ENCODE measurements at places on chromosomes 4 and X.

DNA sequence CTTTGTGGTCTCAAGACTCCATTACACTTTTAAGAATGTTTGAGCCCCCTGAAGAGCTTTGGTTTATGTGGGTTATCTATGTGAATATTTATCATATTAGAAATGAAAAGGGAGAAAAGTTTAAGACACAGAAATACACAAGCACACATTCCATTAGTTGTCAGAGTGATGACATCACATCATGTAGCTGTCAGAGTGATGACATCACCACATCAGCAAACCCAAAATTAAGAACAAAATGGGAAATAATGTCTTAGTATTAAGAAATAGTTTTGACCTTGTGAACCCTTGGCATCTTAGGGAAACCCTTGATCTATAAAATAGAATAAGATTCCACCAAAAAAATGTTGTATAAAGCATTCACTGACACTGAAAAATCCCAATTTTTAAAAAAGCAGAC, 195.9 kb downstream of the TSPAN5 start:
- no peak for DNase-seq

DNA sequence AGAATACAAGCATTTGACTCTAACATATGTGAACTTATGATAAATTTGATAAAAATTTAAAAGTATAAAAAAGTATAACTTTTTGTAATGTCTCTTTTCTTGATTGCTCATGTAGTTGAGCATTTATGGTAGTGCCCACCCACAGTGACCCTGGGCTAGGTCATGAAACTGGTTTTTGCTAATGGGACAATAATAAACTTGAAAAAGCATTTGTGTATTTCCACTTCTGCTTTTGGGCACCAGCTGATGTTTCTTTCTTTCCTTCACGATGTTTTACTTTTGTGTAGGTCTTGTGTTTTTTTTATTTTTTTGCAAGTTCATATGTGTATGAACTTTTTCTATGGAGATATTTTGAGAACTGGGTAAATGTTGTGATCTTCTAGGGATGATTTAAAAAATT, 313.1 kb downstream of the CBLL2 start:
- DNase-seq = no peak

- no peak for DNase-seq
Measured at GRCh38 chrX:30364229-30364628, 55.0 kb upstream of the NR0B1 start.

- DNase-seq = no peak
Measured at GRCh38 chrX:1341545-1342184, 5.1 kb downstream of the IL3RA start.

DNA sequence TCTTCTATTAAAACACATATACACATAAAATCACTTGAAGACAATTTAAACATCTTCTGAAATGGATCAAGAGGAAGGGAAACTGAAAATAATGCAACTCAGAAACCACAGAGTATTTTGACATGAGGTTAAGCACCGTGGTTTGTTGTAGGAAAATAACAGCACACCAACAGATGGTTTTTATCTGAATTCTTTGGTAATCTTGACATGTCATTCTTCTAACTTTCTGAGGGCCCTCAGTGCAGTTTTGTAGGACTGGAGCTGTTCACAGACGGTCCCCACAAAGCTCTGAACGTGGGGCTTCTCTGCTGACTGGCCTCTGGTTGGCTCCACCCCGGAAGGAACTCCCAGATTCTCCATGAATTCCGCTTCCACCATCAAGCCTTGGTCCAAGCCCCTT, 16.0 kb upstream of the TLR8 start:
- no peak for DNase-seq

DNA sequence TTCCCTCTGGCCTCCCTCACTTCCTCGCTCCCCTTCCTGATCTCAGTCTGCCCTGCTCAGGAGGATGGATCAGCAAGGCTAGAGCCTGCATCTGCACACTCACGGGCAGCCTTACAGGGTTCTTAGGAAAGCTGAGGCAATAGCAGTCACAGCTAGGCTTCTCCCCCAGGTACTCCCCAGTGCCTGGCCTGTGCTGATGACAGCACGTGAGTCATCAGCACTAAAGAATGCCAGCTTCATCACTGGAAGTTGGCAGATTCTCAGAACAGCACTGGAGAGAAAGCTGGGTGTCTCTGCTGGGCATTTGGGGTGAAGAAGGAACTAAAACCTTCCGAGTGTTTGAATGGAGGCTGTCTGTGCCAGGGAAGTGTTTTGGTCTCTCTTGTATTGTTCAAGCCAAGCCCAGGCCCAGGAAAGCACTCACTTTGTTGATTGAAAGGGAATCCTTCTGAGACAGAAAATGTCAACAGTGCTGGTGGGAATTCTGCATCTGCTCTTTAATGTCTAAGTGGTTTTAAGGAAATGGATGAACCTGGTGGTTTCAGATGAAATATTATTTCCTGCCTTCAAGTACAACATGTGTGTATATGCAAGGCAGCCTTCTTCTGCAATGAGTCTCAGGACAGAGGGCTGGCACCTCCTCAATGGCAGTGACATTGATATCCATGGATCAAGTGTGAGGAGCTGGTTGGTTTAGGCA, 73.0 kb upstream of the SCOC start:
- no peak for DNase-seq

DNA sequence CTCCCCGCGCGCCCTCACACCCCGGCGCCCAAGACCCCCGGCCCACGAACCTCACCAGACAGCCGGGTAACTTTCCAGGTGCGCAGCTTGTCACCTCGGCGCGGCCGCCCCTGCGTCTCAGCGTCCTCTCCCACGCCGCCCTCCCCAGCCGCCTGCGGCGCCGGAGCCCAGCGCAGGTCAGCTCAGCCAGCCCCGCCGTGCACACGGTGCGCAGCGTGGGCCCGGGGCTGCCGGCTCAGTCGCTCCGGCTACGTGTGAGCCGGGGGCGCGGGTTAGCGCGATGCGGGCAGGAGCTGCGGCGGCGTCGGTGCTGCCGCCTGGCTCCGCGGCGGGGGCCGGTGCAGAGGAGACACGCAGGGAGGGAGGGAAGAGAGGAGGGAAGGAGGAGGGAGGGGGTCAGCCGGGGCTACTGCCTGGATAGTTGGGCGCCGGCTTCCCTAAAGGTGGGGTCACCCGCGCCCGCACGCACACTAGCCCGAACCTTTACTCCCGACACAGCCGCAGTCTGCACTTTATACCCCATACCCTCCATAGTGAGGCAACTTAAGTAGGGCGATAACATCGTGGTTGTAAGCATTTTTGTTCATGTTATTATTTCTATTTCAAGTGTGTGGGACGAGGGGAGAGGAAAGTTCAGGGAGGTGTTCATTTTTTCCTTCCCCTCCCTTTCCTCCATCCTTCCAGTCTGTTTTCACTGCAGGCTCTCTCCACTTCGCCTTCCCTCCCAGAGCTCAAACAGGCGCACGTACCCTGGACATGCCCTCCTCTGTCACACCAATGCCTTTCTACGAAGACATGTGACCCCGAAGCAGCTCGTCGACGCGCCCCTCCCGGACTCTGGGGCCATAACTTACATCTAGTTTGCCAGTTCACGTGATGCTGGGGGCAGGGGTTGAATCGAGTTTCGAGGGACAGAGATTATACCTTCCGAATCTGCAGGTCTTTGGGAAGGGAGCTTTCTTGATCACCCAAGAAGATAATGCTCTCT, at the start of gene PRKG2:
Gene PRKG2 (minus strand): TSS at position 342 of the 988 bp plus-strand sequence. CDS start 10,175 bp downstream, outside the sequence.
- DNase-seq = no peak

DNA sequence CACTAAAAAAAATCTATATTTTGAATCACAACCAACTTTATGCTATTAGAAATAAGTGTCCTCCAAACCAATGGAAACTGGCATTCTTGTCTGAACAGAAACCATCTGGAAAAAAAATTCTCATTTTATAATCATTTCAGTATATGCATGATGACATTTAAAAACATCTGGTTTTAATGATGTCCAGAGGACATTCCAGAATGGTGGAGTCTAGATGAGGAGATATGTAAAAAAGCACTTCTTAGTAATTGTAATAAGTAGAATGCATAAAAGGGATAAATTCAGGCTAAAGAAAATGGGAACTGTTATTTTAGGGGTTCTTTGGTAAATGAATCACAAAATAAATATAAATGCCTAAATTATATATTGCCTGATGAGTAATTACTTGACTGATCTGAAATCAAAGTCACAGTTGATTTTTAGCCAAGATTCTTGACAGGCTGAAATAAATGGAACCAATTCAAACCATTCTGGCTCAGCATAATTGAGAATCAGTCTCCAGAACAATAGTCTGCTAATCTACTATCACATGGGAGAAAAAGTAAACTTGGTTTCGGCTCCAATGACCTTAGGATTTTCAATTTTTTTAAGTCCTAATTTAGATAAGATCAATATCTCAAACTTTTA, 636.6 kb downstream of the FAT4 start:
- DNase-seq = no peak

- DNase-seq = no peak
Measured at GRCh38 chrX:129058405-129058804, 464.9 kb downstream of the SMARCA1 start.

GRCh38 chrX:43655151-43656004, 721 bp upstream of the MAOA start:
- no peak for DNase-seq

DNA sequence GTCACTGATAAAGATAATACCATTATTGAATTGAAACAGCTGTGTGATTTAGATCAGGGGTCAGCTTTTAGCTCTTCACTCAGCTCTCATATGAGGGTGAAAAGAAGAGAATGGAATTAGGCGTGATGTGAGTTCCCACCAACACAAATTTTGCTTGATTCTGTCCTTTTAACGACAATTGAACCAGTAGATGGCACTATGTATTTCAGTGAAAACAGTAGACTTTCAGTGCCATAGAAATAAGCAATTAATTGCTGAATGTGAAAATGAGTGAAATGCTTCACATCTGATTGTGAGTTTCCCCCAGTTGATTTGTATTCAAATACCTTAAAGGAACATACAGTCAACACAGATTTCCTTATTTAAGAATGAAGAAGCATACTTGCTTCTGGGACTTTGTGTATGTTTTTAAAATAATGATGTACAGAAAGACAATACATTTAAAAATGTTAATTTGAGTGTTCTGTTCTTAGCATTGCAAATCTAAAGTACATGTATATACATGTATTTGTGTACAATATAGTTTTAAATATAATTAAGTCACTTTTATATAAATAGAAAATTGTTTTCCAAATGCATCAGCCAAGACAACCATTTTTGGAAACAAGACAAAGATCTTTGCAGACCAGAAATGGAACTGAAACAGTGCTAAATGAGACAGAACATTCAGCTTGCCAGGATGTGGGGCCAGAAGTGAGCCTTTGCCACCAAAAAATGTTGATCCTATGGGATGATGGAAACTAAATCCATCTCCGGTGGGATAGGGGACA, 178.8 kb downstream of the SNCA start:
- DNase-seq = no peak

GRCh38 chr4:165767671-165768070, 105.4 kb upstream of the TLL1 start:
- DNase-seq = no peak

DNA sequence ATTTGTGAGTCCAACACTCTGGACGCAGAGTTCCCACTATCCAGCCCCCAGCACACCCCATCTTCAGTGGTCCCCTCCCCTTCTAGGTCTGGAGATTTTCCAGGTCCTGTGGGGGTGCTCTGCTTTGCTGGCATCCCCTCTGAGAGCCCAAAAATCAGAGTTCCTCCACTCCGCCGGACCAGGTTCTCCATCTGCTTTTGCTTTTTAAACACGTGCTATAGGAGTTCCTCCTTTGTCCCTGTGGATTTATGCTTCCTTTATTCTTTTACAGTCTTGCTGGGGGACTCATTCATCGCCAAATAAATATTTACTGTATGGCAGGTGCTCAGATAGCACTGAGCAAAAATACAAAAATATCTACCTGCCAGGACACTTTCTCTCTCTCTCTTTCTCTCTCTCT, 324.7 kb downstream of the STK32B start:
- no peak for DNase-seq

DNA sequence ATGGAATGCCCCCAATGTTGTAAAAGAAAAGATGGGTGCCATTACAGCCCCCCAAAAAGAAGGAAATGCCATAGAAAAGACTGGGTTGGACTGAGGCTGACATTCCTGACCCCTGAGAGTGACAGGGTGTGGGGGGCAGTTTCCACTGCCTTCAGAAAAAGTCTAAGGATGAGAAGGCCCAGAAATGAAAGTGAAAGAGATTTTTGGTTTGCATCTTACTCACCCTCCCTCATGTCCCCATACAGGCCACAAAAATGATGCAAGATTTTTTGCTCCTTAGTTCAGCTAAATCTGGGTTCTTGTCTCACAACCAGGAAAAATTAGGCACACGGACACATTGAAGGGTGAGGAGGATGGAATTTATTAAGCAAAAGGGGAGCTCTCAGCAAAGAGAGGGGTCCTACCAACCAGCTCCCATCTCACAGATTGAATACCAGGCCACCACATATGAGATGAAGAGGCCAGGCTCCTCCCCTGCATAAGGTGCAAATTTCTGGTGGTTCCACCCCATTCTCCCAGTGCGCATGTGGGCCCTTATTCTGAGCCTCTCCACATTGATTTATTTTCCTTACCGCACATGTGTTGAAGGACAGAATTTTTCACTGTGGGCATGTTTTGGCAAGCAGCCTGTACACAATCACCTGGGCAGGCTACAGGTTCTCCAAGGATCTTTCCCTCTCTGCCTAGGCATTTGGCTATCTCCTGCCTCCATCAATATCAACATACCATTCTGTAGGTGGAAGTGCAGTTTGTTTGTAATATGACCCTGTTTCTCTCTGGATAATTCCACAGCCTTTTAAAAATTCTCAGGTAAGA, 18.8 kb downstream of the PPP4R3C start:
- no peak for DNase-seq

- DNase-seq = no peak
Measured at GRCh38 chr4:56048383-56048701, 99.6 kb downstream of the CEP135 start.

GRCh38 chr4:83618431-83618830, 82.5 kb downstream of the GPAT3 start:
- peak; percentile 16 for DNase-seq

GRCh38 chrX:9644335-9644734, 121.3 kb downstream of the GPR143 start:
- DNase-seq = no peak

GRCh38 chrX:122625239-122625638, 558.8 kb upstream of the GRIA3 start:
- no peak for DNase-seq

- DNase-seq = no peak
Measured at GRCh38 chr4:72357908-72358307, 211.1 kb downstream of the ADAMTS3 start.

GRCh38 chr4:82905205-82905604, 4.7 kb downstream of the THAP9 start:
- DNase-seq = no peak

GRCh38 chr4:6561173-6561516, 13.8 kb upstream of the MAN2B2 start:
- no peak for DNase-seq

DNA sequence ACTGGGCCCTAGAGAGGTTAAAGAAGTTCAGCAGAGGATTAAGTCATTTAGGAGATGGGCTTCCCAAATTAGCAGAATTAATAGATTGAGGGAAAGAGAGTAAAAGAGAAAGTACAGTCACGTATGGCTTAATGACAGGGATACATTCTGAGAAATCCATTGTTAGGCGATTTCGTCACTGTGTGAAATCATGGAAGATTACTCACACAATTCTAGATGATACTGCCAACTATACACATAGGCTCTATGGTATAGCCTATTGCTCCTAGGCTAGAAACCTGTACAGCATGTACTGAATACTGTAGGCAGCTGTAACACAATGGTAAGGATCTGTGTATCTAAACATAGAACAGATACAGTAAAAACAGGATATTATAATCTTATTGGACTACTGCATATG, 180.6 kb downstream of the RNF150 start:
- no peak for DNase-seq

- no peak for DNase-seq
Measured at GRCh38 chrX:31708116-31708515, 636.3 kb upstream of the FTHL17 start.

GRCh38 chr4:73434311-73434710, 1.7 kb upstream of the AFP start:
- no peak for DNase-seq
